ENCODE measurements at places on chromosomes 11 and 22.

DNA sequence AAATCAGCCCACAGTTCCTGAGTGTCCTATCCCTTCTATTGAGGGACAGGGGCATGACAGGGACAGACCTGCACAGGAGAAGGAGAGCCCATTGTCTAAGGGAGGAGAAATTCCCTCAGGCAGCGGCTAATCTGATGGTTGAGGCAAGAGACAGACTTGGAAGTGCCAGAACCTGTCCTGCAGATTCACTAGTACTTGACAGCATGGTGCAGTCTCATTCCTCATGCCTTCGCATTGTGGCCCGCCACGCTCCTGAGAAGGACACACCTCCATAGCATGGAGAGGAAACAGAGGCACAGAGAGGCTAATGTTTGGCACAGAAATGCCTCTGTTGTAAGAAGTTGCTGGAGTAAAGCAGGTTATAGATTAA lies 3.2 kb downstream of the P2RY6 start:
- DNase-seq, result no peak

DNA sequence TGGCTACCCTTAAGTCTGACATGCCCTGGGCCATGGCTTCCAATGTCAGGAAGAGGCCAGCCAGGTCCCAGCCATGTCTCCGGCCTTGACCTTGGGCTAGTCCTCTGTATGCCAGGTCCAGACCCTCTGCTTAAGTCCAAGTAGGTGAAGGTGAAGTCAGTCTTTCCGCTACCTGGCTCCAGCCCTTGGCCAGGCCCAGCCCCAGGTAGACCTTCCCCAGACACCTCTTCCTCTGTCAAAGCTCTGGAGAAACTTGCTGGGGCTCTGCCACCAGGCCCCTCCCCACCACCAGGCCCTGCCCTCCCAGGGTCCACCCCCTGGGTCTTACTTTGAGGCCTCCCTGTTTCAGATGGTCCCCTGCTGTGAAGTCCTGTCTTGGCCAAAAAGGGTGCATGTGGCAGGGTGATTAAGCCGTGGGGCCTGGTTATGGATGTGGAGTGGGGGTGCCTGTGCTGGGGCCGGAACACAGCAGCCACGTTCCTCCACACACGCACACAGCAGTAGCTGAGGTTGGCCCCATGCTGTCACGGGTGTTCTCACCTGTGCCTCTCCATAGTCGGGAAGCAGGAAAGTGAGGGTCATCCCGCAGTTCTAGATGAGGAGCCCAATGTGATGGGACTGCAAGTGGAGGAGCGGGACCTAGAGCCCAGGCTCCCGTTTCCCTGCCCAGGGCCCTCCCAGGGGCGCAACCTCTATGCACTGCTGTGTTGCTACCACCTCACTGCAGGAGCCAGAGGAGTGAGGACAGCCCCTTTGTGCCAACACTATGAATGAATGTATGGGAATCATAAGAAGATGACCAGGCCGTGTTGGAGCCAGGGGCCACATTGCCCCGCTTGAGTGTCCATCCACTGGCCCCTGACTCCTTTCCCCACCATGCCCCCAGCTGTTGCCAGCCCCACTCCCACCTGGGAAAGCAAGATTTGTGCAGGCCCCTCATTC lies 72.2 kb downstream of the LINC01488 start:
- DNase-seq, result no peak

DNA sequence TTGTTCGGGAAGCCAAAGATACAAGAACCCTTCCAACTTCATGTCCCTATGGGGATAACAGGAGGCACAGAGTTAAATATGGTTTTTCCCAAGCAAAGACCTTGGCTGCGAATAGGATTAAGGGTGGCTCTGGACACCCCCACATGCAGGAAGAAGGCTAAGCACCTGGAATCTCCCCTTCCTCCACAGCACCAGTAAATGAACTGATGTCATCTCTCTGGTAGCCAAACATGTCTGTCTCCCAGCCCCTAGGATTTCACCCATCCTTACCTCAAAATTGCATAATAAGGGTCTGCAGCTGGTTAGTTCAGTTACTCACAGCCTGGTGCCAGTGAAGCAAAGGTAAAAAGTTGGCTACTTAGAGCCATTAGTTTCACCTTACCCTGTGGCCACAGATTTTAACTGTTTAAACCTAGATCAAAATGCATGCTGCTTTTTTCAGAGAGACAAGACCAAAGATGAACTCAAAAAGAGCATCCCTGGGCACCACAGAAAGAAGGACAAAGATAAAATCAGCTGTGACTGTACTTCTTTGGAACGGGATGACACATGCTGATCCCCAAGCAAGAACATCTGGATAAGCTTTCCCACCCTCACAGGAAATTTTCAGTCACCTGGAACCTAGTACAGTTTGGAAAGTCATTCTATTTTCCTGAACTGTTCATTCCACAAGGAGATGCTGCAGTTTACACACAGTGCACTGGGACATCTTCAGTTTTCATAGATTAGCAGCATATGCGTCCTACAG lies 77.2 kb upstream of the AKIP1 start:
- no peak for DNase-seq

- DNase-seq, result no peak
Observed at GRCh38 chr22:37481347-37481907, 4.8 kb downstream of the MFNG start.

DNA sequence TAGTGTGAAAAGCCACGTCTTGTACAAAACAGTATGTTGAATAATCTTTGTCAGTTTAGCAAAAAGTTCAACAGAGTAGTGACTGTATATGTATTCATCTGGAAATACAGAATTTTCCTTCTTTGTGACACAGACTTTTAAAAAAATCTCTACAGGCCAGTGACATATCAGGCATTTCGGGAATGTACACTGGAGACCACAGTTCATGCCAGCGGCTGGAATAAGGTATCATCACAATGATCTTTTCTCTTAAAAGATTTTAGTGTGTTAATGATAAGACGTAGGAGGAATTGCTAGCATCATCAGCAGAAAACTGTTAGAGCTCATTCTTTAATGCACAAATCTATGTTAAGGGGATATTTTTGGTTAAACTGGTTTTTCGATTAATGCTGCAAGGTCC lies 57.4 kb downstream of the BCL2L13 start:
- DNase-seq, result no peak

DNA sequence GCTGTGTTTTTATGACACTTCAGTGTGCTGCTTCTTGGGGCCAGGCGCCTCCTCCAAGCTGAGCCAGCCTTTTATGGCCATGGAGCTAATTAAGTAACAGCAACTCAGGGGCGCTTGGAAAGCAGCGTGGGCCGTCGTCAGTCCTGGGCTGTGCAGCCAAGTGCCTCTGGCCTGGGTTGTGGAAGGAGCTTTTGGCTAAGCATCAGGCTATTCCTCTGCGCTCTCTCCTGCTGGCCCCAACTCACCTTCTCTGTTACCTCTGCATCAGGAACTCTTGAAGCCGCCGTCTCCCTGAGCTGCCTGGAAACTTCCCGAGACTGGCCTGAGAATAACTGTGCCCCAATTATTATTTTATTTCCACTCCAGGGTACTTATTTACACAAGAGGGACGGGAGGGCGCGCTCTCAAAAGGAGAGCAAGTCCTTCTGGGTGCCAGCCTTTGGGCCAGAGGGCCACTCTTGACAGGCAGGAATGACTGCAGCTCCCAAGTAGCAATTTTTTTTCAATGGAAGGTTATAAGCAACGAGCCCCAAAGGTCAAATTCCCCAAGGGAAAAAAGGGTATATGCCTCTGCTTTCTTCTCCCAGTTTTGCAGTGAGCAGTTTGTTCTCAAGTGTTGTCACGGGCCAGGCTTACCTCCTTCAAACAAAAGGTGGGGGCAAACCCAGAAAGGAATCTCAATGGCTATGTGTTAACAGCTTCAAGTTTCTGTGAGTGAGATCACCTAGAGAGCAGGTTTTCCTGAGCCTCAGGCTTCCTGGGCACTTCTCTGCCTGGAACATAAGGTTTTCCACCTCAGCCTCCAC lies 38.5 kb upstream of the NAV2 start:
- DNase-seq, result no peak

- no peak for DNase-seq
Observed at GRCh38 chr11:33687733-33688479, 12.7 kb downstream of the C11orf91 start.

GRCh38 chr22:50710221-50710620 lies 27.8 kb upstream of the ACR start:
- no peak for DNase-seq

- DNase-seq, result no peak
Observed at GRCh38 chr22:22371031-22371541, 126.5 kb downstream of the VPREB1 start.

- no peak for DNase-seq
Observed at GRCh38 chr11:1090600-1091331, 16.1 kb downstream of the MUC2 start.

GRCh38 chr11:114606003-114606801 lies 10.6 kb upstream of the NXPE4 start:
- DNase-seq, result no peak

DNA sequence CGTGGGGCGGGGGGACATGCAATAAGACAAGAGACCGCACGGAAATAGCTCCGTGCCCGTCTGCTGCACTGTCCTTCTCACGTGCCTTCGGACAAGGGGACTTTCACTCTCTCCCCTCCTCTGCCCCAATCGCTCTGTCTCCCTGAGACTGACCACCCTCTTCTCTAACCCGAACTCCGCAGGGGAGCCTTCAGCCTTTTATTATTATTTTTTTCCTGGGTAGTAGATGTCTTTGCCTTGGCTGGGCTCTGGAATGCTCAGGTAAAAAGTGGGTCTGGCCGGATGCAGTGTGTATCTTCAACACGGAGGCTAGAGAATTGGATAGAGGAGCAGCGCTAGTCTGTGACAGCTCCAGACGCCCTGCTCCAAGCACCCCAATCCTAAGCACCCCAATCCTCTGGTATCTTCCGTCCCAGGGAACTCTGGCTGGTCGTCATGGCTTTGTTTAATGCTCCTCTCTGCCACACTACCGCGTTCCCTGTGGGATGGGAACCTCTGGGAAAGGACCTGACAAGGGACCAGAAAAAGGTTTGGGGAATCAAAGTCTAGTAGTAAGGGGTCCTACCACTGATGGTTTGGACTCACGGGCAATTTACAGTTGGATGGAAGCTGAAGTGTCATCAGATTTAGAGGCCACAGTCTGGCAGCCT lies 25.1 kb upstream of the ROBO3 start:
- DNase-seq, result no peak

- DNase-seq, result no peak
Observed at GRCh38 chr22:38223289-38223960, 21.6 kb downstream of the MAFF start.

GRCh38 chr11:79670882-79671281 lies 230.1 kb upstream of the TENM4 start:
- DNase-seq, result no peak

GRCh38 chr11:12901272-12901671 lies 107.8 kb upstream of the RASSF10 start:
- no peak for DNase-seq

DNA sequence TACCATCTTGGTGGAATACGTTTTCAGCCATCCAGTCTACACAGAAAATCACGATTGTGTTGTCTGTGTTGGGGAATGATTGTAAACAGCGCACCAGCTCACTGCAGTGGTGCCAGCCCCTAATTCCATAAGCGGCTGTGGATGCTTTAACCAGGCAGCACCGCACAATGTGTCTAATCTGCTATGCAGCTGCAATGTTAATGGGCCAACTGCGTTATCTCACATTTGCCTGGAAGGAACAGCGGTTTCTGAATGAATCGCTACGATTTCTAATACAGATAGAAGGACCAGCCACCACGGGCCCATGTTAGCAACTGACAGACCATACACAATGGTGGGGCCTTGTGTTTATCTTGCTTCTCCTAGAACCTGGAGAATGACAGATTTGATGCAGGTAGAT lies 384.5 kb upstream of the KIRREL3 start:
- DNase-seq, result no peak

- no peak for DNase-seq
Observed at GRCh38 chr11:93564895-93565294, 21.7 kb upstream of the SMCO4 start.

GRCh38 chr11:46529928-46530574 lies 63.8 kb downstream of the AMBRA1 start:
- DNase-seq, result no peak

DNA sequence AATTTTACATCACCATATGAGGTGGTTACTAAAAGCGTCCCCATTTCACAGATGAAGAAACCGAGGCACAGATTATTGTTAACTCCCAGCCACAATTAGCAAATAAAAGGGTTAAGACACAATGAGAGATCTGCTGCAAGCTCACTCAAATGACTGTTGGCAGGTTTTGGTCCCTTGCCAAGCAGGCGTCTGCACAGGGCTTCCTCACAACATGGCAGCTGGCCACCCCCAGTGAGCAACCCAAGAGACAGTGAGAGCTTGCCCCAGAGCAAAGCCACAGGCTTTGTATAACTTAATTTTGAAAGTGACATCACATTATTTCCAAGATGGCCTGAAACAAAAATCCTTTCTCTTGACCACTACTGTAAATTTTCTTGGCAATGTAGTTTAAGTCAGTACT lies 217.6 kb downstream of the NTM start:
- DNase-seq, result no peak

Measured in stimulated activated naive CD8-positive, alpha-beta T cell treated with anti-CD3 and anti-CD28 coated beads, Interleukin-15, amount 100 ng/mL, for 72 hours (primary cell).